Caco-2 (cell line): ENCODE measurements at places on chromosomes 12 and 14. TPM values are rescaled to one million over a fixed set of nuclear protein-coding genes. Genes with fewer than 3 reads are reported as not detected.

The SPIC gene
- total RNA-seq = not detected in 2 replicates

The NTS gene
- 0.58 TPM in 1 of 2 replicates, not detected in the other for total RNA-seq

The KRT75 gene
- total RNA-seq = not detected in 2 replicates

The MSI1 gene
- 21.7 and 24.8 TPM in 2 replicates for total RNA-seq

The TAS2R43 gene
- not detected in 2 replicates for total RNA-seq

The PEBP1 gene
- total RNA-seq = 134 and 136 TPM in 2 replicates
